COLO829 (cell line): ENCODE measurements at places on chromosomes 6 and 20.

- peak; percentile 41 for DNase-seq
These were observed 292.1 kb downstream of the CDKAL1 start for GRCh38 chr6:20826378-20826777.

GRCh38 chr6:34746104-34746846 lies 11.0 kb upstream of the SNRPC start:
- no peak for DNase-seq

DNA sequence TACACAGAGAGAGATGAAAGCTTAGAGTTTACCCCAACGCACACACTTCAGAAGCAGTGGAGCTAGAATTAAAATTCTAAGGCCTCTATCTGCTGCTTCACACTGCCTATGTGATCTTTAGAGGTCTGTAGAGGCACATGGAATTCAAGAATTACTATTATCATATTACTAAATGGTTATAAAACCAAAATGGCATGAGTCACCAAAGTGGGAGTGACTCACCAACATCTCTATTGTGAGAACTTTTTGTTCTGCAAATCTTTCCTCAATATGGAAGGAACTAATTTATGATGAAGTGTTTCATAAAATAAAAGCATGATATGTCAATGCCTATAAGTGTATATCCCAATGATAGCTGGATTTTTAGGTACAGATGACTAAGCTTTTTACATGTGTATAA lies 28.5 kb upstream of the TMEM244 start:
- DNase-seq: peak; percentile 51

GRCh38 chr6:51384736-51385135 lies 566.1 kb downstream of the TFAP2B start:
- no peak for DNase-seq

DNA sequence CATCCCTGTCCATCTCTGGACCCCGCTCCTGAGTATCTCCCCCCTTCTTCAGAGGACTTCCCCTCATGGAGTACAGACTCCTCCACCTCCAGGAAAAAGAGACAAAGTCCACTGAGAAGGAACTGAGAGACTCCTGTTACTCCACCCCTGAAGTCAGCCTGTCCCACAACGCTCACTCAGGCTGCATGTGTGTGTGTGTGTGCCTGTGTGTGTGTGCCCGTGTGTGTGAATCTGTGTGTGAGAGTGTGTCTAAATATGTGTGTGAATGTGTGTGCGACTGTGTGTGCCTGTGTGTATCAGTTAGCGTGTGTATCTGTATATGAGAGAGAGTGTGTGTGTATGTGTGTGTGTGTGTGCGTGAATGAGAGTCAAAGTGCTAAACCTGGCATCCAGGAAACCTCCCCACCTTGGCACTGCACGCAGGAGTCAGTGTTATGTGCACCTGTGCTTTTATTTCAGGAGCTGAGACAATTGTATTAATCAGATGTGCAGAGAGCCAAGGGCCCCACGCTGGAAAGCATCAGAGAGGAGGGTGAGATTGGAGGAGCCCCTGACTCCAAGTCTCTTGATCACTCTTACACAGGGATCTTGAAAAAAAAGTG lies 39.0 kb downstream of the HLA-A start:
- no peak for DNase-seq

DNA sequence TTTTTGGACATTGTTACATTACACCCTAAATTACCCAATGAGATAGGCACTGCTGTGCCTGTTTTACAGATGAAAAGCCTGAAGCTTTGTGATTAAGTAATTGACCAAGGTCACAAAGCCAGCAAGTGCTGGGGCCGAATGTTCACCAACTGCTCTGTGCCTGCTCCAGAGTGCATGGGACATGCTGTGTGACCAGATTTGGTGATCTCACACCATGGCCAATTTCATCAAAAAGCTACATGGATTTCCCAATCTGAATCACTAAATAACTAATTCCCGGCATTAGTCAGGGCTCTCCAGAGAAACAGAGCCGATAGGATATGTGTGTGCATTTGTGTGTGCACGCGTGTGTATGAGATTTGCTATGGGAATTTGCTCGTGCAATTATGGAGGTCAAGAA lies 228.3 kb upstream of the ECI2 start:
- DNase-seq: no peak

DNA sequence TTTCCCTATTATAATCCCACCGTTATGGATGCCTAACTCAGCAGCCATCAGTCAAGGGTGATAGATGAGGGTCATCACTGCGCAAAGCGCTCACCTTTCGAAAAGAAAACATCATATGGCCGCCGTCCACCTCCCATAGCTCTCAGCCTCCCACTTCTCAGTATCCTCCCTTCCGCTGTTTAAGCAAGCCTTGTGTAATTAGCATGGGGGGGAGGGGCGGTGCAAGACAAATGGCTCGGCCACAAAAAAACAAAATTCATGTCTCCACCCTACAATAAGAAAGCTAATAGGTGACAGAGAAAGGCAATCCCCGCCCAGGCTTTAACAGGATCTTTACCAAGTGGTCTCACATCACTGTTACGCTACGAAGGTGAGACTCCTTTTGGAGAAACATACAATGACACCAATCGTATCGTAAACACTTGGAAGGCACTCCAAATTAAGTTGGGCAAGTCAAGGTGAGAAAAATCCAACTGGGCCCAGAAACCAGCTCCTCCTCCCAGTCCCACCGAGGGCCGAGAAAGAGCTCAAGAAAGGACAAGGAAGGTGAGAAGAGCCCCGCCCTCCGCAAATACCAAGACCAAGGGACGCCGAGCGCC lies 645 bp downstream of the DDX39B start:
- DNase-seq: peak; percentile 41

DNA sequence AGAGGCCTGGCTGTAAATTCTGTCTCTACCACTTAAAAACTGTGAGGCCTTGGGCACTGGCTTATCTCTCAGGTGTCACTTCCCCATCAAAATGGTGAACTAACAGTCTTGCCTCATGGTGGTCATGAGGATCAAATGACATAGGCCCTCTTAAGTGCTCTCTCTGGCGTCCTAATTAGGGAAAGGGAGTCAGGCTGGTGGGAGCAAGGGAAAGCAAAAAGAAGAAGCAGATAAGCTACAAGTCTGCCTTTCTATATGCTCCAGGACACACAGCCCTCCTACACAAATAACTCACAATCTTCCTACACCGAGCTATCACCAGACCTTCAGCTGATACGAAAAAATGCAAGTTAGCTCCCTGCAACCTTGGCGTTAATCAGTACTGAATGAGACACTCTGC lies 19.5 kb upstream of the SLC22A16 start:
- DNase-seq: no peak

- DNase-seq: no peak
These were observed 15.6 kb upstream of the BPHL start for GRCh38 chr6:3102875-3103274.

- no peak for DNase-seq
These were observed 49.8 kb upstream of the OR14J1 start for GRCh38 chr6:29251736-29252135.

DNA sequence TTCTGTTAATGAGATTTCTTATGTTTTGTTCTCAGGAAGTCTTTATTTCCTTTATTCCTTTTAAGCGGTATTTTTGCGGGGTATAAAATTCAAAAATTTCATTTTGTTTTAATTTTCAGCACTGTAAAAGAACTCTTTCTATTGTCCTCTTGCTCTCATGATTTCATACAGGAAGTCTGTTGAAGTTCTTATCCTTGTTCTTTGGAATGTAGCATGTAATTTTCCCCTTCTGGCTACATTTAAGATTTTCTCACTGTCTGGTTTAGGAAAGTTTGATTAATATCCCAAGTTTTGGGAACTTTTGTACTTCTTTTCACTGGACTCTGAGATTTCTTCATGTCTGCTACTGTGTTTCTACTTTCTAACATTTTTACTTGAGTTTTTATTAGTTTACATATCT lies 581.4 kb upstream of the GJE1 start:
- DNase-seq: no peak
